ENCODE measurements at places on chromosomes 1 and 21. TPM values are rescaled to one million over a fixed set of nuclear protein-coding genes. Genes with fewer than 3 reads are reported as not detected.

DNA sequence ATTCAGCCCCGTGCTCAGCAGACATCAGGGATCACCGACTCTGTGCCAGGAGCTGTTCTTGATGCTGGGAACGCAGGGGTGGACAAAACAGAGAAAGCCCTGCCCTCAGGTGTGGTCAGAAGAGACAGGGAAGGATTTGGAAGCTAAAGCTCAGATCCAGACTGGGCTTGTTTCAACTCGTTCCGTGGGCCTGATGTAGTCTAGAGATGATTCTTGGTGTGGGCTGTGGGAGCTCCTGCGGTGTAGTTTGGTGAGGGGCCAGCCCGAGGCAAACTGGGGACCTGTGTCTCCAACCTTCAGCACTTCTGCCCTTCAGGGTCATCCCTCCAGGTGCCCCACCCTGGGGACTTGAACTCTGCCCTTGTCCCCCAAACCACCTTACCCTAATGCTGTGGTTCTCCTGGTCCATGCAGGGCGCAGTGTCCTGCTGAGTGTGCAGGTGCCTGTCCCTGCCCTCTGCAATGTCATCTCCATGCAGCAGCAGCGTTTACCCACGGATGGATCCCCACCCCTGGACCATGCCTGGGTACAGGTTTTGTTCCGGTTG lies 17.3 kb upstream of the ABCG1 start:
- H3K27me3 ChIP-seq = no peaks in the 10 kb centered on the region
- H3K4me1 ChIP-seq = no peaks in the 10 kb centered on the region
- H3K36me3 ChIP-seq = no peaks in the 10 kb centered on the region
- no peak overlapping the region for H3K27ac ChIP-seq
- no peak for DNase-seq

DNA sequence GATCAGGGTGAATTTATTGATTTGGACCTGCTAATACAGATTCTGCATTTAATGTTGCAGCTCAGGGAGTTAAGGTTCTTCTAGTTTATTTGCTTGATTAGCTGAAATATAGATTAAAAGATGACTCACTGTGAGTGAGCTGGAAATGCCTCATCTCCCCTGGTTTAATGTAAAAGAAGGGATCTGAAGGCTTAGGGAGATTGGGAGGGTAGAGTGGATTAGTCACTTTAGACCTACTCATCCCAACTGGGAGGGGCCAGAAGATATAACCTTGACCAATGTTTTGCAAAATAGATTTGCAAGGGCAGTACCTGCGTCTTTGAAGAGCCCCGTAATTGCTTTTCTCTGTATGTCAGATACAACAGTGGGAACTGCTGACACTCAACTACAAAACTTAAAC lies 922.8 kb upstream of the ADGRL4 start:
- no peaks in the 10 kb centered on the region for H3K4me1 ChIP-seq
- no peak for DNase-seq
- H3K36me3 ChIP-seq = no peaks in the 10 kb centered on the region
- no peak overlapping the region for H3K27ac ChIP-seq
- H3K27me3 ChIP-seq = no peaks in the 10 kb centered on the region

DNA sequence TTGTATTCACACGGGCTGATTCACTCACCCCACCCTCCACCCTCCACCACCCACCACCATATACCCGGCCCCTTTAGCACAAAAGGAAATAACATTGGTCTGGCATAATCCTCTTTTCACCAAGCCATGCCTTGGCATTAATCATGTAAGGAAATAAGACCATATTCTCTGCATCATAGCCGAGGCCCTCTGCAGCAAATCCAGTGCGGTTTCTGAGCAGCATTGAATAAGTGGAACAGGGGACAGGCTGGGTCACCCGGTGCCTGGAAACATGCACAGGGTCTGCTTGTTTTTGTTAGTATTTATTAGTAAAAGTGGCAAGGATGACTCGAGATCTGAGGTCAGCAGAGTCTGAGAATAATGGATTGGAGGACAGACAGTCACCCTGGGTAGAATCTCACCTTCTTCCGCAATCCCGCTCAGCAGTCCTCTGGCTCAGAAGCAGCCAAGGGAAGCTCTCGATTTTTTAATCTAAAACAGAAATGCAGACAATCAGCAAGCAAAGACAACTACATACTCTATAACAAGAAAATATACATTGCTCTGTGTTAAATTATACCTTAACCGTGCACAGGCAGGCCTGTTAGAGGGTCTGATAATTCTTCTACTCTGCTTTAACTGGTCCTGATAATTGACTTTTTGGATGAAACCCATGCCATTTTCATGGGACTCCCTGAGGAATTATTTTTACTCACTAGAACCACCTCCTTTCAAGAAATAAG lies 52.4 kb upstream of the CDC42BPA start:
- DNase-seq = no peak
- H3K27ac ChIP-seq = no peak overlapping the region
- no peaks in the 10 kb centered on the region for H3K4me1 ChIP-seq
- H3K4me3 ChIP-seq = no peak overlapping the region
- H3K36me3 ChIP-seq = no peaks in the 10 kb centered on the region

DNA sequence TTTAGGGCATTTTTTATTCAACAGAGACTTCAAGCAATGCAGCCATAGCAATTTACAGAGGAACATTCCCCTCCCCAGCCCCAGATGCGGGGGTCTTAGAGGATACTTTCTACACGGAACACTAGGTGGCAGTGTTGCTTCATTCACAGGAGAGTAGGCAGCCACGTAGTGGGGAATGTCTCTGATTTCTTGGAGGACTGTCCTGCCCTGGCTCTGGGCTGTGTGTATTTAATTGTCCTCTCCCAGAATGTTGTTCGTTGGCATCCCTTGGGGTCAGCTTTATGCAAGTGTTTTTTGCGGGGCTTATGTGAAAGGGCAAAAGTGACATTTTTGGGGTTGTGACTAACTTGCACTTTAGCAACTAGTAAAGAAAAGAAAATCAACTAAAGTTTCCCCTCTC lies 96.9 kb downstream of the PAPPA2 start:
- no peak overlapping the region for H3K27ac ChIP-seq
- no peaks in the 10 kb centered on the region for H3K36me3 ChIP-seq
- H3K4me3 ChIP-seq = no peak overlapping the region
- peak; percentile 48 for DNase-seq

GRCh38 chr1:212415107-212415841 lies 588 bp upstream of the PACC1 start:
- H3K27ac ChIP-seq = no peak overlapping the region
- H3K4me1 ChIP-seq = peaks cover 12% of the 10 kb centered on the region
- H3K4me3 ChIP-seq = peak overlapping the region; percentile 69
- DNase-seq = no peak
- H3K36me3 ChIP-seq = peaks cover 4% of the 10 kb centered on the region
- H3K27me3 ChIP-seq = no peaks in the 10 kb centered on the region

DNA sequence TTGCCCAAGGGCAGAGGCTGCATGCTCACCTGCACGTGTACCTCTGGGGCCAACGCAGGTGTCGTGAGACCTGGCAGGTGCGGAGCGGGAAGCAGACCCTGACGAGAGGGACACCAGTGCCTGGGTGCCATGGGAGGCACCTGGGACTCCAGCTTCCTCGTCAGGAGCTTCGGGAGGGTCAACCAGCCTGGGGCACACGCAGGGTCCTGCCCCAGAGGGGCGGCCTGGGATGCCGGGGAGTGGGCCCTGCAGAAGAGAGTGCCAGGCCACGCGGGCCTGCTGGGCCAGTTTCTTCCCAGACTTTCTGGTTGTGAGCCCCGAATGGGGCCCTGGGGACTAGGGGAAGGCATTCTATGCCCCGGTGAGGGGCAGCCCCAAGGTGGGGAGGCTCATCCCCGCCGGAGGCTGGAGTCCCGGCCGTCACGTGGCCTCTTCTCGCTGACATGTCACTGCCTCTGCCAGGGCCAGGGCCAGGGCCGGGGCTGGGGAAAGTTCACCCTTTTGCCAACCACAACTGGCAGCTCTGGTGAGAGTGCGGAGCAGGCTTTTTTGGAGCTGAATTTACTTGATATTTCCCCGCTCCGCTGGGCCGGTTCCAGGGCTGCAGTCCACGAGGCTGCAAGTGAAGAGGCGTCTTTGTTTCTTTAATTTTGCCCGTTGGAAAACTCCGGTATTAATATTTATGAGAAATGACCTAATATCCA lies 38.5 kb upstream of the ACTRT2 start:
- no peaks in the 10 kb centered on the region for H3K27me3 ChIP-seq
- no peak overlapping the region for H3K27ac ChIP-seq
- H3K4me3 ChIP-seq = no peak overlapping the region
- H3K36me3 ChIP-seq = no peaks in the 10 kb centered on the region

DNA sequence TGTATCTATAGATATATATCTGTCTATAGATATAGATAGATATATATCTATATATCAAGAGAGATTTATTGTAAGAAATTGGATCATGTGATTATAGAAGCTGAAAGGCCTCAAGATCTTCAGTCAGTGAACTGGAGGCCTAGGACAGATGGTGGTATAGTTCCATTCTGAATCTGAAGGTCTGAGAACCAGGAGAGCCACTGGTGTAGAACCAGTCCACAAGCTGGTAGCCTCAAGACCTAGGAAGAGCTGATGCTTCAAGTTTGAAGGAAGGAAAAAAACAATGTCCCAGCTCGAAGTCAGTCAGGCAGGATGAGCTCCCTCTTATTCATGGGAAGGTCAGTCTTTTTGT lies 213.2 kb upstream of the JUN start:
- no peak for DNase-seq
- no peaks in the 10 kb centered on the region for H3K36me3 ChIP-seq
- H3K4me1 ChIP-seq = no peaks in the 10 kb centered on the region
- no peaks in the 10 kb centered on the region for H3K27me3 ChIP-seq

DNA sequence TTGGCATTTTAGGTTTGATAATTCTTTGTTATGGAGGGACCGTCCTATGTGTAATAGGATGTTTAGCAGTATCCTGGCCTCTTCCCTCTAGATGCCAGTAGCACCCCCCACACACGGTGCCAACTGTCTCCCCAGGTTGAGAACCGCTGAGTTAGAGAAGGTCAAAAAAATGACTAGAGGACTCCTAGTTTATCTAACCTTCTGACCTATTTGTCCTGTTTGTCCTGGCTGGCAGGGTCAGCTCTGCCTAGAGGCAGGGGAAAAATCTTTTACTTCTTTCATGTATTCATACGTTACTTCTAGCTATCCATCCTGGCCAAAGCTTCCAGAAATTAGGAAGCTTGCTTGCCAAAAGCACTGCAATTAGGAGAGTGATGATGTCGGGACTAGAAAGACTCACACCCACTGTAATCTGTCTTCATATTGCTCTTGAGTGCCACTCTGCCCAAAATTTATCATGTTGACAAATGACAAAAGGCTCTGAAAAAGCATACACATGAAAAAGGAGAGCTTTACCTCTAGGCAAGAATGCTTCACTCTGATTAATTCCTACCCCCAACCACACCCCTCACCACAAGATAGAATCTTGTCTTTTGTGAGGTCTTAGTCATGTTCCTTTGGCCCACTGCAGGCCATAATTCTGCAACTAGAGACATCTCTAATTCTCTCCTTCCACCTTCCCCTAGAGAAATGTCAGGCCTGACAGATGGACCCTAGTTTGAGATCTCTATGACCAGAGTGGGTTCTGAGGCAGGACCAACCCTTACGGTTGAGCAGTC lies 14.4 kb upstream of the AKR1A1 start:
- H3K27ac ChIP-seq = no peak overlapping the region
- H3K36me3 ChIP-seq = no peaks in the 10 kb centered on the region
- H3K27me3 ChIP-seq = no peaks in the 10 kb centered on the region
- no peaks in the 10 kb centered on the region for H3K4me1 ChIP-seq

GRCh38 chr1:2544093-2544874 lies 11.9 kb upstream of the TNFRSF14 start:
- peaks cover 69% of the 10 kb centered on the region for H3K4me1 ChIP-seq
- H3K4me3 ChIP-seq = no peak overlapping the region
- H3K36me3 ChIP-seq = no peaks in the 10 kb centered on the region
- peaks cover 8% of the 10 kb centered on the region for H3K27me3 ChIP-seq

DNA sequence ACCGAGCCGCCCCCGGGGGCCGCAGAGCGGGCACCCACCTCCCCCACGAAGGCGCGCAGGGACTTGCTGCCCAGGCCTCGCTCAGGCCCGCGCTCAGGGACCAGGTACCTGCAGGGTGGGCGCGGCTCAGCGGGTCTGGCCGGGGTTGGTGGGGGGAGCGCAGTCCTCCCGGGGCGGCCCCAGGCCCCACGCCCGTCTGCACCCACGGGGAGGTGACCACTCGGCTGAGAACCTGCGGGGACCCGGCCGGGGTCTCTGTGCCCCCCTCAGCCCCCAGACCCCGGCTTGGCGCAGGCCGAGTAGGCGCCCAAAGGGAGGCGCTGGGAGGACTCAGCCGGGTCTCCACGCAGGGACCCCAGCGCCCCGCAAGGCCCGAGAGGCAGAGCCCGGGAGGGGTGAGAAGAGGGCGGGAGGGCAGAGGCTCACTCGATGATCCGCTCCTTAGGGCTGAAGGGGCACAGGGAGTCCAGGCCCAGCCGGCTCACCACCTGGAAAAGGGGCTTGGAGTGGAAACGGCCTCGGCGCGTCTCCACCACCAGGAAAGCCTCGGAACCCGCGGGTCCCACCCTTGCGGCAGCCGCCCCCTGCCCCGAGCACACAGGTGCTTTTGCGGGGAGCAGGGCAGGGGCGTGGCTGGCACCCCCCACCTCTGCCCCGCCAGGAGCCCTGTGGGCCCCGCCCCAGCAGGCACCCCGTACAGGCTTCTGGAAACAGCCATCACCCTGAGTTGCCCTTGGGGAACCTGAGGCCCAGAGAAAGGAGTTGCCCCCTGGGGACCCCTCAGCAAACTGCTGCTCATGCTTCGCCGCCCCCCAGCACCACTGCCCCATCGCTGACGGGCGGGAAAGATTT lies 9.3 kb downstream of the FTCD start:
- H3K27me3 ChIP-seq = no peaks in the 10 kb centered on the region
- H3K27ac ChIP-seq = peak overlapping the region; percentile 22
- H3K36me3 ChIP-seq = peaks cover 3% of the 10 kb centered on the region
- no peak overlapping the region for H3K4me3 ChIP-seq

- no peaks in the 10 kb centered on the region for H3K36me3 ChIP-seq
- H3K4me3 ChIP-seq = no peak overlapping the region
- DNase-seq = peak; percentile 18
- H3K27ac ChIP-seq = no peak overlapping the region
- H3K27me3 ChIP-seq = no peaks in the 10 kb centered on the region
- H3K4me1 ChIP-seq = no peaks in the 10 kb centered on the region
Observed at GRCh38 chr1:59261537-59261936, 35.4 kb upstream of the FGGY start.

- peaks cover 42% of the 10 kb centered on the region for H3K36me3 ChIP-seq
- no peaks in the 10 kb centered on the region for H3K4me1 ChIP-seq
- no peak overlapping the region for H3K4me3 ChIP-seq
Observed at GRCh38 chr1:31042656-31043055, 22.9 kb downstream of the PUM1 start.

- no peak overlapping the region for H3K4me3 ChIP-seq
- no peak for DNase-seq
- no peaks in the 10 kb centered on the region for H3K27me3 ChIP-seq
- no peaks in the 10 kb centered on the region for H3K4me1 ChIP-seq
- H3K36me3 ChIP-seq = no peaks in the 10 kb centered on the region
Observed at GRCh38 chr1:152009691-152010090, 16.0 kb upstream of the S100A10 start.

- DNase-seq = no peak
- no peaks in the 10 kb centered on the region for H3K27me3 ChIP-seq
- no peaks in the 10 kb centered on the region for H3K4me1 ChIP-seq
- no peak overlapping the region for H3K4me3 ChIP-seq
- H3K27ac ChIP-seq = no peak overlapping the region
Observed at GRCh38 chr1:106751002-106751401, 305.5 kb upstream of the PRMT6 start.

- no peaks in the 10 kb centered on the region for H3K27me3 ChIP-seq
- no peaks in the 10 kb centered on the region for H3K4me1 ChIP-seq
- no peak overlapping the region for H3K4me3 ChIP-seq
- no peak for DNase-seq
- no peaks in the 10 kb centered on the region for H3K36me3 ChIP-seq
Observed at GRCh38 chr21:45110873-45111624, 36.7 kb downstream of the ADARB1 start.

MTFR1L gene
- polyA plus RNA-seq = 69.8 TPM

CYP4X1 gene
- polyA plus RNA-seq = 3.0 TPM

TDRD5 gene
- polyA plus RNA-seq = 0.40 TPM

NMNAT2 gene
- polyA plus RNA-seq = 3.3 TPM

CRNN gene
- polyA plus RNA-seq = not detected

TTLL10 gene
- polyA plus RNA-seq = 0.64 TPM

Measured in large intestine (tissue), 12 donors.